Umbilical cord (tissue), 2 donors: ENCODE measurements at places on chromosomes 7 and 10. TPM values are rescaled to one million over a fixed set of nuclear protein-coding genes. Genes with fewer than 3 reads are reported as not detected.

DNA sequence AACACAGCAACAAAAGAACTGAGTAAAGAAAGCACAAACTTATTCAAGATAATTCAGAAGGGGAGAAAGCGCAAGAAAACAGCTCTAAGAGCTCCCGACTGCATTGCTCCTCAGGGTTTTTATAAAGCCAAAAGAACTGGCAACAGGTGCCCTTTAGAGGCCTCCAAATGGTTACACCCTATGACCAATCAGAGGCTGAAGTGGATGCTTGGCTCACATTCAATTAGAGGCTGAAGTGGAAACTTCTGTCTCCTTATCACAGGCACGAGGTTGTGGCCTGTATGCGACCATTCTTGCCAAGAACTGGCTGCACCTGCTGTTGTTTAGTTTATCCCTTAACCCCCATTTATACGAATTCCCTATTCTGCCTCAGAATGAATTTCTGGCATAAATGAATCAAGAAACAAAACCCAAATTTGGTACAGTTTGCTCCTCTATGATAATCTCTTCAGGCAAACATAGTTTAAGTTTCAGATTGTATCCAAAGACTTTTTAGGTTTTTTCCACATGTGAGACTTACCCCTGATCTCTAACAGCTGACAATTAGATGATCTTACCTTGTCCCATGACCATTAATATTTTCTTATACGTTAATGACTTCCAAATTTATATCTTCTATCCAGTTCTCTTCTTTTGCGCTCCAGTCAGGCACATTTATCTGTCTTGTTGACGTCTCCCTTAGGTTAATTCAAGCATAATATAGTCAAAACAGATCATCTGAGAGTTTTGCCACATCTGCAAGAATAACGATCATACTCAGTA lies 504.8 kb downstream of the NXPH1 start:
- DNase-seq: no peak

DNA sequence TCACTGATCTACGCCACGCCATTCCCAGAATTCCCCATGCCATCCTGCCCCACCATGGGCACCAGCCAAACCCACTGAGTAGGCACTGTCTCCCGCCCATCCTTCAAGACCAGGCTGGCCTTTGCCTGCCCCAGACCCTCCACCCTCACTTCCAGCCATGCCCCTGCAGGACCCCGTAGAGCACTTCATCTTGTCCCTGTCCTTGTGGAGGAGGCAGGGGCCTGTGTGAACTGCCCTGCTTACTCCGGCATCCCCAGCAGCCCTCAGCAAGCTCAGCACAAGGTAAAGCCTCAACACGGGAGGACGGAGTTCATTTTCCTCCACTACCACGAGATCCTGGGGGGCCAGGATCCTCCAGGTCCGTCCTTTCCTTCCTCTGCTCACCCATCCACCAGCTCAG lies 577.7 kb downstream of the PTPRN2 start:
- DNase-seq: no peak

- DNase-seq: no peak
These were observed 112.4 kb downstream of the KBTBD2 start for GRCh38 chr7:32779167-32779566.

DNA sequence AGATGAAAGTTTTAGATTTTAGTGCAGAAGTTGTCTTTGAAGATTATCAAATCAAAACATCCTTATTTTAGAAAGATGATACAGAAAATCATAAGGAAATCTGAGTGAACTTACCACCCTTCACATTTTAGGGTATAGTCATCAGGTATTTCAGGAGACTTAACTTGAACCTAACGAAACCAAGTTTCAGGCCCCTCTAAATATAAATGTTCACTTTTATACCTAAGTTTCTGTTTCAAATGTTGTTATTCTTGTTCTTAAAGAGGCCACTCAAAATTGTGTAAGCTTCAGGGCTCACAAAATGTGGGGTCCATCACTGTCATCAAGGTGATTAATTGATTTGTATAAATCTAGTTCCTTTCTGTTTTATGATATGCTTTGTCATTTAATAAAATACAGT lies 216.2 kb downstream of the KIAA1217 start:
- no peak for DNase-seq

- DNase-seq: no peak
These were observed 604.5 kb downstream of the INHBA start for GRCh38 chr7:41098402-41098801.

The CYP2W1 gene
- 39.2 TPM for total RNA-seq

The OR6V1 gene
- 1.7 TPM for total RNA-seq

The FGFBP3 gene
- total RNA-seq: 1.2 TPM

The C10orf105 gene
- 0.48 TPM for total RNA-seq
